ENCODE measurements at places on chromosomes 5 and 9. TPM values are rescaled to one million over a fixed set of nuclear protein-coding genes. Genes with fewer than 3 reads are reported as not detected.

- DNase-seq: no peak
Measured at GRCh38 chr5:3601911-3602782, 6.5 kb downstream of the IRX1 start.

GRCh38 chr9:88922091-88922490, 69.2 kb upstream of the S1PR3 start:
- DNase-seq: peak; percentile 80

- no peak for DNase-seq
Measured at GRCh38 chr5:148685520-148686134, 31.3 kb upstream of the HTR4 start.

CDX1 gene
- total RNA-seq: not detected

SCGB3A2 gene
- not detected for total RNA-seq

- DNase-seq: no peak
Measured at GRCh38 chr5:148469501-148469935, 85.8 kb downstream of the FBXO38 start.

DNA sequence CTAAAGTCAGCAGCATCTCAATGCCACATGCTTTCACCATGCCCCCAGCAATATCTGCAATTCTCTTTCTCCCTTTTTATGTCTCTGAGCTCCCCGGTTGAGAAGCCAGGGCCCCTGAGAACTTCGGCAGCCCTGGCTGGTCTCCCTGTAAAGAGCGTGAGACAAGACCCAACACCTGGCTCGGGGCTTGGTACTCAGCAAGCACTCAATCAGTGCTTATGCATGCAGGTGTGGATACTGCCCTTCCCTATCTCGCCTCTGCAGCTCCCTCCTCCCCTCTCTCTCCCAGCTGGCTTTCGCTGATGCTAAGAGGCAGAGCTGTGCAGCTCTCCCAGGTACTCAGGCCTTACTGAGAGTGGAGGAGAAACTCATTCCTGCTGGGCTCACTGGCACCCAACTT, 41.7 kb upstream of the AKNA start:
- DNase-seq: no peak

DNA sequence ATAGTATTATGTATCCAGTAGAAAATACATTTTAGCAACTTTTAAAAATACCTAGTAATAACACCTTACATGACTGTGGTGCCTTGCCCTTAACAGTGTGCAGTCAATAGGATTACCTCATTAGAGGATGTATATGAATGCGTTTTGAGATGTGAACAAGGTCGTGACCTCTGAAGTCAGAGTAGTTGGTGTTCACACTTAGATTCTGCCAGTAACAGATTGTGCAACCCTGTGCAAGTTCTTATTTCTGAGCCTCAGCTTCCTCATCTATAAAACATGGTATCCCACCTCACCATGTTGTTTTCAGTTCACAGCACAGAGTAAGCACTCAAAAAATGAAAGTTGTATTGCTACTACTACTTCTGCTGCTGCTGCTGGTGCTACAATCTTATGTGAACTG, 347.3 kb downstream of the KDM4C start:
- no peak for DNase-seq

DNA sequence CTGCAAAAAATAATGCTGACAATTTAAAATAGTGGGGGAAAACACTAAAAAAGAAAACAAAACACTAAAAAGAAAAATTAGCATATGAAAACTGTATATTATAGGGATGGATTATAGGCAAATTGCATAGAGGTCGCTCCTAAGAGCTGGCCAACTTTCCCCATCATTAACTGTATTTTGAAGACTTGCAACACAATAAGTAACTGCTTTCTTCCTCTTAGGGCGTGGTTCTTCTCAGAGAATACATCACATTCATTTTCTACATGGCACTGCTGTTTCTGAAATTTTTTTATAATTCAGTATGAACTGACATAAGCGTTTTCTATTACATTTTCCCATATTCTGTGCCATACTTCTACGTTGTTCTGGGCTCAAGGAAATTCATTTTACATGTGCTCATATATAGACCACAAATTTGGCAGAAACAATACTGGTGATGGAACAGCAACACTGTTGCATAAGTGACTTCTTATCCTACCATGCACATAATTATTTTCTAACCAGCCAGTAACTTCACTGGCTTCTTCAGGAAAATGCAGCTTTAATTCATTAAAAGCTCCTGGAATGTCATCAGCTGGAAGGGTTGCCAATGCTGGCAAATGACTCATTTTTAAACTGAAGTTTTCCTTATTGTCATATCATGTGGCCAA, 171.2 kb upstream of the DMAC1 start:
- no peak for DNase-seq

DNA sequence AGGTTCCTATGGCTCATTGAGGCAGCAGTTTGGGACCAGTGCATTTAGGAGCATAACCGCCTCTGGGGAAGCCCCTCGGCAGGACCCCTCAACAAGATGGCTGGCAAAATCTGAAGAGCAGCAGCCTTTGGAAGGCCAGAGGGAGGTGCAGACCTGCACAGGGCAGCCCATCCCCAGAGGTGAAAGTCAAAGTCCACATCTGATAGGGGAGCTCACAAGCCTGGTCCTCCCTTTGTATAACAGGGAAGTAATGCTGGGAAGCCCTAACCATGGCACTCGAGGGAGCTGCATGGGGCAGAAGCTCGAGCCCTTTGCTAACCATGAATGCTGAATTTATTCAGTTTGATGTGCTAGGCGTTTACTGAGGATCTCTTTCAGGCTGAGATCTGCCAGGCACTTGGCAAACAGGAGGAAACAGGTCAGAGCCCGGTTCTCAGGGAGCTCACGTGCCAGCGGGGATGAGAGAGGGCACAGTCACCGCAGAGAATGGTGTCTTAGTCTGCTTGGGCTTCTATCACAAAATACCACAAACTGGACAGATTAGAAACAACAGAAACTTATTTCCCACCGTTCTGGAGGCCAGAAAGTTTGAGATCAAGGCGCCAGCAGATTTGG, 114.1 kb downstream of the GABBR2 start:
- DNase-seq: no peak

- DNase-seq: no peak
Measured at GRCh38 chr5:135052511-135053145, 18.6 kb upstream of the PITX1 start.

ZDHHC11B gene
- 0.21 TPM for total RNA-seq

Measured in activated CD8-positive, alpha-beta memory T cell treated with anti-CD3 and anti-CD28 coated beads, Interleukin-2, amount 10 ng/mL, durations not matched to agents 7 days and 5 days (primary cell).